ENCODE measurements at places on chromosomes 6 and 20.

- DNase-seq = no peak
Observed at GRCh38 chr20:23024701-23025100, 10.4 kb upstream of the SSTR4 start.

- peak; percentile 71 for DNase-seq
Observed at GRCh38 chr6:53107091-53107490, 41.5 kb downstream of the GCM1 start.

DNA sequence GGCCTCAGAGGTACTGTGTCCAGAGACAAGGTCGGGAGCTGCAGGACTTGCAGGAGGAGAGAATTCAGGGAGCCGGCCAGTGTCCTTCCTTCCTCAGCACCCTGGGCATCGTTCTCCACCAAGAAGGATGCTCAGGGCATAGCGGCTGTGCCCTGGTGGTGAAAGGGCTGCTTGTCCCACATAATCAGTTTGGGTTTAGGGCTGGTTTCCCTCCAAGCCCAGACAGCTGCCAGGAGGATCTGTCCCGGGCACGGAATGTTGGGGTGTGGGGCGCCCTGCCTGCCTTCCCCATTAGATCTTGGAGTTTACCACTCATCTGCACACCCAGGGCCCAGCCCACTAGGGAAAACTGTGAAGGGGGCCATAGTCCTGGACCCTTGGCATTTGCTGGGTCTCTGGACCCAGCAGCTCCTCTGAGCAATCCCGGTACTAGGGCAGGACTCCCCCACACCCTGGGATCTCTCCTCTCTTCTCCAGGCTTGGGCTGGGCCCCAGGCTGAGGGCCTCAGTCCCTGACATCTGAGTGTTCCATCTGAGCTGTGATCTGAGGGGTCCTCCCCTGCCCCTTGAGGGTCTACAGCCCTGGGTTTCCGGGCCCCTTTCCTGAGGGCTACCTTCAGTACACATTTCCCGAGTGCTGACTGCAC is 18.6 kb upstream of the SPDEF start:
- no peak for DNase-seq

DNA sequence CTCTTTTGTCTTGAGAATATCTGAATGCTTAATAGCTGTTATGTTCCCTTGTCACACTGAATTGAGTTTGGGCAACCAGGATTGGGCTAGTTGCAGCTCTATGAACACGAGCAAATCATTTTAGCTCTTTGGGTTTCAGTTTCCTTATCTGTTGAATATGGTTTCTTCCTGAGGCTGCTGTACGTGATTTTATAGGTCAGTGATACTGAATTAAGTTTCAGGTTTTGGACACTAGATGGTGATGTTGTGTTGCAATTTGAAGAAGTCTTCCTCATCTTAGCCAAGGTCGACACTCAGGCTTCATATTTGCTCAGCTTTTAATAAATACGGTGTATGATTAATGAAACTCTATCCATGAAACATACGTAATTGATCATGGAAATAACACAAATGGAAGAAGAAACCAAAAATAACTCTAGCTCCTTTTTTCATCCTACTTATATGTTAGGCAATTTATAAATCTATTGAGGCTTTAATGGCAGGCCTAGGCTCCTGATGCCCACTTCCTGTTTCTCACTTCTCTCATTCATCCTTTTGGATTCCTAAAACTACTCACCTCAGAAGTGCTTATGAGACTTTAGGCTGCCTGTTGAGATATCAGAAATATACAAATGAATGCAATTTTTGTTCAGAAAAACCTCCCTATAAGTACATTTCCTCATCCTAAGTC is 354.1 kb upstream of the MAP3K7 start:
- peak; percentile 78 for DNase-seq

DNA sequence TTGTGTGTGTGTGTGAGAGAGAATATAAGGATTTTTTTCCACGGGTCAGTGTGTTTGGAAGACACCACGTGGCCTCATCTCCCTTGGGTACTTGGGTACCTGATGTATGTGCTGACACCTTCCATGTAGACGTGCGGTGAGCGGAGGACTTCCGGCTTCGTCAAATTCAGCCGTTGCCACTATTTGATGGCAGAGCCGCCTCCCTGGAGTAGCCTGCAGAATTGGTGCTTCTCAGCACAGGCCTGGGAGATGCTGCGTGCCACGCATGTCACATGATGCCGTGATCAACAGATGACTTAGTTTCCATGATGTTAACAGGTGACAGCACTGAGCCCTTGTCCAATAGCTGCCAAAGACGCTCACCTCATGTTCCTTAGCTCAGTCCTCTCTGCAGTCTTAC is 69.4 kb downstream of the CDH4 start:
- DNase-seq = no peak

GRCh38 chr6:40276141-40276540 is 311.0 kb downstream of the LRFN2 start:
- DNase-seq = no peak

- DNase-seq = peak; percentile 60
Observed at GRCh38 chr6:10478187-10479040, 42.7 kb upstream of the GCNT2 start.

GRCh38 chr6:144757299-144757698 is 472.2 kb downstream of the UTRN start:
- DNase-seq = peak; percentile 24

DNA sequence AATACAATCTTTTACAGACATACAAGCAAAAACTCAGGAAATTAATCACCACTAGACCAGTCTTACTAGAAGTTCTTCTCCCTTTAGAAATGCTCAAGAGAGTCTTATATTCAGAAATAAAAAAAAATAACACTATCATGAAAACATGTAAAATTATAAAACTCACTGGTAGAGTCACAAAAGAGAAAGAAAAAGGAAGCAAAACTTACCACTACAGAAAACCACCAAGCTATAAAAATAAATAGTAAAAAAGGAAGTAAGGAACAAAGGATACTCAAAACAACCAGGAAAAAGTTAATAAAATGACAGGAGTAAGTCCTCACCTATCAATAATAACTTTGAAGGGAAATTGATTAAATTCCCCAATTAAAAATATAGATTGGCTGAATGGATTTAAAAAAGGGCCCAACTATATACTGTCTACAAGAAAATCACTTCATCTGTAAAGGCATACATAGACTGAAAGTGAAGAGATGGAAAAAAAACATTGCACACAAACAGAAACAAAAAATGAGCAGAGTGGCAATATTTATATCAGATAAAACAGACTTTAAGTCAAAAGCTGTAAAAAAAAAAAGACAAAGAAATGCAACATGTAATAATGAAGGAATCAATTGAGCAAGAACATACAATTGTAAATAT is 489.5 kb downstream of the KIF16B start:
- no peak for DNase-seq

DNA sequence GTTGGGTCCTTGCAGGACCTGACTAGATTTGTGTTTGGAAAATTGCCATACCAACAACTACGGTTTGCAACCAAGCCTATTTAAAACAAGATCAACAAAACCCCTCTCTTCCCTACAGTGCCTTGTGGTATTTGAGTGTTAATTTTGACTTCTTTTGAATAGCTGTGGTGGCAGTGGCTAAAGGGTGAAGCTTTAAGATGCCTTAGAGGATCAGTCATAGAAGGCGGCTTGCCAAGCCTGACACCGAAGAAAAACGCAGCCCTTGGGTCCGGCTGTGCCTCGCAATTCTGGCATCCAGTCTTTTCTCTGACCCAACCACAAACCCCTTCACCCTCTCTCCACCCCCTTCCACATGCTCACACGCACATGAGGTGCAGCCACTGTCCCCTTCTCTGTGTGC is 32.6 kb downstream of the BMP6 start:
- DNase-seq = peak; percentile 40

GRCh38 chr6:35382015-35382414 is 39.7 kb downstream of the PPARD start:
- no peak for DNase-seq

GRCh38 chr20:22663528-22664025 is 79.2 kb upstream of the FOXA2 start:
- DNase-seq = no peak

DNA sequence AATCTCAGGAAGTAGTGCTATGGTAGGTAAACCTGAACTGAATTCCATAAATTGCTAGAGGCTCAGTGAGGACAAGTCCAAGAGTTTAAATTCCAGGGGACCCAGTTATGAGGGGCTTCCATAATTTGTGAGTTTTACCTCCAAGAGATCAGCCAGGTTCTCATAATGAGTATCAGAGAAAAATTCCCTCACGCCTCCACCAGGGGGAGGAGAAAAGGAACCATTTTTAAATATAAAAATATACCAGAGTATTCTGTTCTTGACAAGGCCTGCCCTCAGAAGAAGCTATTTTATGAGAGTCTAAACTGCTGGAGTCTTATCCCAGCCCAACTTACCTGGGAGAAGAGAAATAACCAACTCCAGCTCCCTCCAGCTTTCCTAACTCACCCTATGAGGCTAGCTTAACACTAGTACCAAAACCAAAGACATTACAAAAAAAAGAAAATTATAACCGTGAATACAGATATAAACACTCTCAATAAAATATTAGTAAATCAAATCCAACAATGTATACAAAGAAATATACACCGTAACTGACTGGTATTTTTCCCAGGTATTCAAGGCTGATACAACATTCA is 158.7 kb downstream of the TFAP2A start:
- no peak for DNase-seq

GRCh38 chr6:28896505-28897368 is 27.0 kb downstream of the TRIM27 start:
- peak; percentile 65 for DNase-seq
